ENCODE measurements at places on chromosomes 13 and 19.
A peak's percentile ranks its signal among the peaks of the same experiment; 100 is the strongest.

GRCh38 chr13:19173752-19174151 lies 7.9 kb downstream of the TUBA3C start:
- DNase-seq: no peak

DNA sequence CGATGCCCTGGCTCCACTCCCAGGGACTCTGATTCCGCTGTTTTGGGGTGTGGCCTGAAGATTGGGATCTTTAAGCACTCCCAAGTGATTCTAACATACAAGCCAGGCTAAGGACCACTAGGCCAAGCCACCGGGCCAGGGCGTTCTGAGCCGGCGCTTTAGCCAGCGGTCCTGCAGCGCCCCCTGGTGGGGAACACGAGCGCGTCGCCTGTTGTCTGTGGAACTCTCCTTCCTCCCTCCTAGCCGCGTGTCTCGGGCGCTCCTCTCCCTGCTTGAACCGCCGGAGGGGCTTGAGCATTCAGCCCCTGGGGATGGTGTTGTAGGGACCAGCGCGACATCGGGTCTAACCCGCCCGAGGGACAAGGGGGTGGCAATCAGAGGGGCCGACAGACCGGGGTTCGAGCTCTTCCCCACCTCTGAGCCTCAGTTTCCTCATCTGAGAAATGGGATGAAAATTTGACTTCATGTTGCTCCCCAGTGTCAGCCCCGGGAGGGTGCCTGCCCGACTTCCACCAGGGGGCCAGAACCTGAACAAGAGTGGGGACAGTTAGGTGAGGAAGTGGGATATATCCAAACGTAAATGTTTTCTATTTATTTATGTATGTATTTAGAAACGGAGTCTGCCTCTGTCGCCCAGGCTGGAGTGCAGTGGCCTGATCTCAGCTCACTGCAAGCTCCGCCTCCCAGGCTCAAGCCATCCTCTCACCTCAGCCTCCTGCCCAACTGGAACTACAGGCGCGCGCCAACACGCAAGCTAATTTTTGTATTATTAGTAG lies 18.0 kb upstream of the PNMA8B start:
- peak; percentile 94 for DNase-seq

GRCh38 chr13:40999416-40999815 lies 19.7 kb downstream of the ELF1 start:
- no peak for DNase-seq

DNA sequence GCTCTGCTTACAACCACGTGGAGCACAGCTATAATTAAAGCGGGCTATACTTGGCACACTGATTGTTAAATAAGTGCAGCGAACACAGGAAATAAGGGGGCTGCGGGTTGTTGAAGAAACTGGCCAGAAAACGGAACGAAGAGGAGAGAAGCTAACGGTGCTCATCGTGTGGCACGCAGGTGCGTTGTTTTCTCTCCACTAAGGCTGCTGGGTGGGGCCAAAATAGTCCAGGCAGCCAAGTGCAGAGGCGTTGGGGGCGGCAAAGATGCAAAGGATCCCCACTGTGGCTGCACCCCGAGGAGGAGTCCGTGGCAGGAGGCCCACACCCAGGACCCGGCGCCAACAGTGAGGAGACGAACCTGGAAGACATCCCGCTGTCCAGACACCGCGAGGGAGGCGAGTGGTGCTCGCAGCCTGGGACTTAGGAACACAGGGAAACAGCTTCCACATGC lies 8.1 kb upstream of the ARL11 start:
- no peak for DNase-seq

GRCh38 chr19:42471554-42472249 lies 29.0 kb upstream of the CXCL17 start:
- no peak for DNase-seq

- DNase-seq: no peak
Measured at GRCh38 chr13:112233716-112234115, 142.4 kb upstream of the SPACA7 start.

GRCh38 chr19:13935765-13936510 lies 2.3 kb downstream of the PODNL1 start:
- peak; percentile 66 for DNase-seq

DNA sequence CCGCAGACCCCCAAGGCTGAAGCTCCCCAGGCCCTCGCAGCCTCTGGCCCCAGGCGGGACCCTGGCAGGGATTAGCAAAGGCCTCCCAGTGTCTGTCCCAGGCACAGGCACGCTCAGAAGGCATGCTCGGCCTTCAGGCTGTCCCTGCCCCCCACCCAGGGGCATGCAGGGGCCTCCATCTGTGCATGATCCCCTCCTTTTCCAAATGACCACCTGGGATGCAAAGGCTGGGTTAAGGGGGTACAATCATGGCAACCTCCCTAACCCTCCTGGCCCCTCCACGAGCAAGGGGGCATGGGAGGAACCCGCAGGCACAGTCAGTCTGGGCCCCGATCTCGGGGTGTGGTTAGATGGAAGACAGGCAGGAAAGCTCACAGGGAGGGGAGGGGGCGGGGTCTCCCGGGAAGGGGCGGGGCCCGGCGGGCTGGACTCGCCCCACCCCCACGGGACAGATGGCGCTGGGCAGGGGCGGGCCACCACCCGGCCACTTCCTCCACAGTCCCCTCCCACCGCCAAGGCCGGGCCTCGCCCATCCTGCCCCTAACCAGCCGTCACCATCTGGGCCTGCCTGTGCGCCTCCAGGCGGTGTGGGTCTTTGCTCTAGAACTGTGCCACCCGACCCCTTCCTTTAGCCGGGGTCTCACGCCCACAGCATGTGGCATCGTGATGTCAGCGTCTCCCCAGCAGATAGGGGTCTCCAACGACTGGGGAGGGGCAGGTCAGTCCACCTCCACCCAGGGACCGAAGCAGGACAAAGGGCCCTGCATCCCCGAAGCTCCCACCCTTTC lies 7.0 kb upstream of the REXO1 start:
- peak; percentile 97 for DNase-seq

DNA sequence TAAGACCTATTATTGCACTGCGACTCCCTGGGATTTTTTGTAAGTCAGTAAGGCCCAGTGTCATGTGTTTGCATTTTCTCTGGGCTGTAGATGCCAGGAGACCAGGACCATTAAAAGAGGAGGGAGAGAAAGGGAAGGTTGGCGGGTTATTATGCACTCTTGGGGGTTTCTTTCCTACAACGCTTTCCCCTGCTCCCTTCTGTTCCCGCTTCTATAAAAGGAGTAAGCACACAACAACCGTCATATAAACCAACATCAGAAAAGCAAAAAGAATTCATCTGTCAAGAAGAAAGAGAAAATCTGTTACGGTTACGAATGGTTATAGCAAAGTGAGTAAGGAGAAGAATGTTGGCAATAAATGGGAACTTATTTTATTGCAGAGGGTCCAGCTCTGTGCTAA lies 541.8 kb downstream of the IRS2 start:
- no peak for DNase-seq

DNA sequence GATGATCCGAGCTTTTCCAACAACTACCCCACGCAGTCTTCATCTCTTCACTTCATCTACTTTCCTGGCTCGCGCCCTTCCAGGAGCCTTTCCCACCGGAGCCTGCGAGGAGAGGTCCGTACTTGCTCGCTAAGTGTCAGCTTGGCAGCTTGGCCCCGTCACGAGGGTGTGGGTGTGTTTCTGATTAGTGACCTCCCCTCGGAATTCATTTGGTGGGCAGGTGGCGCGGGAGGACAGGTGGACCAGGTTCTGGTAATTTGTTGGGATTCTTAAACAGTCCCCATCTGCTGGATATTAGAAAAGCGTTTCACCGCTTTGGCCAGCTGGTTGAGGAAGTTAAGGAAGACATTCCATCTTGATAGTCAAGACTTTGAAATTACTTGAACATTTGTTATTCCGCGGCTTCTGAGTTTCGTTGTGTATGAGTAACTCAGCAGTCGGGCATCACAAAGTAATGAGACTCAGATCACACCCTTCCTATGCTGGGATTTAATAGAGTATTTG lies 515 bp downstream of the UFM1 start:
- DNase-seq: peak; percentile 64

DNA sequence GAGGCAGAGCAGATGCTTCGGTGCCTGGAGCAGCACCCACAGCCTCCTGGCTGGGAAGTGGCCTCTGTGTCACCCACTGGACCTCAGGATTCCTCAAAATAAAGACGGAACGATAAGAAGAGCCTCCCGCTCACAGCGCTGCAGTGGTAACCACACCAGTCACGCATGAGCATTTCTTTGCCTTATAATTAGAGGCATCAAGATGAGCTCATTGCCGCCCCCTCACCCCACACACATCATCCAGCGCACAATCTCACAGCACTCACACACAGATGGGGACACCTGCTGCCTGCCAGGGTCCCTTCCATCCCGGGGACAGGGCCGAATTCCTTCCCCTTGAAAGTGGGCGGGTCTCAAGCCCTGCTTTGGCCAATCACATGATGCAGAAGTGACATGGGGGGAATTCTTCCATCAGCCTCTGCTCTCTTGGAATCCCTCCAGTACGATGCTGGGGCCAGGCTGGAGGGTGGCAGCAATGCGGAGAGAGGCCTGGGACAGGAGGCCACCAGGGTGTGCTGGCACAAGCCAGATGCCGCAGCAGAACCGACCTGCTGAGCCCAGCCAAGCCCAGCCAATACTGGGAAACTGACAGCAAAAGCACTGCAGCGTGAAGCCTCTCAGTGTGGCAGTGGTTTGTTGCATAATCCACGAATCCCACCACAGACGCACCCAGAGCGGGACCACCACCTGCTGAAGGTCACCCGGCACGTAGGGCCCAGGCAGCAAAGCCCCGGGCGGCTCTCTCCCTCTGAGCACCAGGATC lies 16.0 kb downstream of the PIP5K1C start:
- no peak for DNase-seq

DNA sequence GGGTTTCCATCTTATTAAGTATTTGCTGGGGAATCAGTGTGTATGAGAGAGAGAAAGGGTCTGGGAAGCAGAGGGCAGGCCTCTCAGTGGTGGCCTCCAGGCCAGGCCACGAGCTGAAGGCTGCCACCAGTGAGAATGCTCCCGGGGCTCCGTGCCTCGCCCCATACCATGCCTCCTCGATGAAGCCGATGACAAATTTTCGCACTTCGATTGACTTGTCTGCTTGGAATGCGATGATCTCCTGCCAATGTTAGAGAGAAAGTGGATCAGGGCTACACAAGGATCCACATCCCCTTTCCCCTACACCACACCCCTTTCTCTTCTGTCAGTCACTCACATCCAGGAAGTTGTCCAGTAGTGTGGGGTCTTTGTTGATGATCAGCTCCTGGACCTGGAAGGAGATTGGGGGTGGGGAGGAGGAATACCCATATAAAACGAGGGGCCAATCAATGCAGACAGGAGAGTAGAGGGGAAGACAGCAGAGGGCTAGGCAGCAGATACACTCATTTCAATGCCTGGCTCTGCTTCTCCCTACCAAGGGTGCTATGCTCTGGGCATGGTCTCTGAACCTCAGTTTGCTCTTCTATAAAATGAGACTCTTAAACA lies 10.7 kb downstream of the SYMPK start:
- no peak for DNase-seq

DNA sequence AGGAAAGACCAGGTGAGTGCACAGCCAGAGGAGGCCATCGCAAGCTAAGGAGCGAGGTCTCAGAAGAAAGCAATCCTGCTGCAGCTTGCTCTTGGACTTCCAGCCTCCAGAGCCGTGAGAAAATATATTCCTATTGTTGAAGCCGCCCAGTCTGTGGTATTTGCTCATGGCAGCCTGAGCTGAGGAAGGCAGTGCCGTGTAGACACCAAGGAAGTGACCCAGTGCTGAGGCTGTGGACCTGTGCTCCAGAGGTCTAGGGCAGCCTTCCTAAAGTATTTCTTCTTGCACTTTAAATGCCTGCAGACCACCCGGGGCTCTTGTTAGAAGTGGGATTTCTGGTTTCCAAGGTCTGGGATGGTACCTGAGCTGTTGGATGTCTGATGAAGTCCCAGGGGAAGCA lies 158.5 kb upstream of the KL start:
- peak; percentile 14 for DNase-seq

GRCh38 chr19:16235811-16236652 lies 38.3 kb downstream of the AP1M1 start:
- no peak for DNase-seq

DNA sequence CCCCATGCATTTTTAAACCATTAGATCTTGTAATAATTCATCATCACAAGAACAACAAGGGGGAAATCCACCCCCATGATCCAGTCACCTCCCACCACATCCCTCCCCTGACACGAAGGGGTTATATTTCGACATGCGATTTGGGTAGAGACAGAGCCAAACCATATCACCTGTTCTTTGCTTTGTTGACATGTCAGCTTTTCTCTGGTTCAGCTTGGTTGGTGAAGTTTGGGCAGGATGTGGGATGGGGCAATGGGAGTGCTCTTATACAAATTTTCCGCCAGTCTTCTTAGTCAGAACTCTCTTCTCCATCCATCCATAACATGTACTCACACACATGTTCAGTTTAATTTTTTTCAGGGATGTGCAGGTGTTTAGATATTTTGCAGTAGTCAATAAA lies 12.9 kb downstream of the TPP2 start:
- no peak for DNase-seq

- no peak for DNase-seq
Measured at GRCh38 chr19:1606138-1606651, 933 bp upstream of the UQCR11 start.

- DNase-seq: no peak
Measured at GRCh38 chr13:30857018-30857417, 49.1 kb upstream of the MEDAG start.

DNA sequence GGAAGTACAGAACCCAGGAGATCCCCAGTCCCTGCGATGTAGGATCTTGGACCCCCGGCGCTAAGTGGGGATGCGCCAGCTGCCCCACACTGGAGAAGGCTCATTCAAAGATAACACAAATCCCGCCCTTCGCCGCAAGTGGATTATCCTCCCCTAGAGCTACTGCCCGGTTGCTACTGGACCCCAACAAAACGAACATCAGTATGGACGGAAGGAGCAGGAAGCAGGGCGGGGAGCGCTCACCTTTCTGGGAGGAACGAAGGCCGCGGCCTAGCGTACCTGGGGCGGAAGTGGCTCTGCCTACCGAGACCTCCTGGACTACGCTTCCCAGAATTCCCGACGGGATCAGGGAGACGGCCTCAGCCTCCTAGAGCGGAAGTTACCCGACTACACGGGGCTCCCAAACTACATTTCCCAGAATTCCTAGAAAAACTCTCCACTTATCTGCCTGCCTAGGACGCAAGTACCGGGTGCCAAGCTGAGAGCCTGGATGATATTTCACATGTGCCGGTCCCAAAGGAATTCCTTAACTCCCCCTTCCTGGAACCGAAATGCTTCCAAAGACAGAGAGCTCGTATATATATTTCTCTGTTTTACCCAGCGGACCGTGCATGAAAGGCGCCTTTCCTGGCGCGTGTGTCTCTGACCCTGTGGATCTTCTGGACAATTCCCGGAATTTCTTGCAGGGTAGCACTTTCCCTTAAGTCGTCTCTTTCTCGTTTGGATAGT lies at the start of gene ZNF112:
Gene ZNF112 (minus strand): TSS at position 298 of the 729 bp plus-strand sequence. CDS start 16,141 bp downstream, outside the sequence.
- DNase-seq: peak; percentile 85

Data from ecto neural progenitor cell (in vitro differentiated cells).